ENCODE measurements at places on chromosomes 11 and 22.

GRCh38 chr22:24516301-24516737 lies 21.2 kb downstream of the UPB1 start:
- DNase-seq, result no peak

GRCh38 chr11:46444305-46444704 lies 52.7 kb upstream of the CHRM4 start:
- no peak for DNase-seq

GRCh38 chr11:67255864-67256263 lies 10.4 kb upstream of the GRK2 start:
- no peak for DNase-seq

- peak; percentile 66 for DNase-seq
Measured at GRCh38 chr11:72781313-72782080, 12.3 kb downstream of the STARD10 start.

- DNase-seq, result no peak
Measured at GRCh38 chr11:7537265-7537664, 23.5 kb downstream of the PPFIBP2 start.

GRCh38 chr22:31326877-31327276 lies 19.3 kb downstream of the PATZ1 start:
- DNase-seq, result no peak

- no peak for DNase-seq
Measured at GRCh38 chr11:64559351-64560138, 31.5 kb upstream of the SLC22A12 start.

DNA sequence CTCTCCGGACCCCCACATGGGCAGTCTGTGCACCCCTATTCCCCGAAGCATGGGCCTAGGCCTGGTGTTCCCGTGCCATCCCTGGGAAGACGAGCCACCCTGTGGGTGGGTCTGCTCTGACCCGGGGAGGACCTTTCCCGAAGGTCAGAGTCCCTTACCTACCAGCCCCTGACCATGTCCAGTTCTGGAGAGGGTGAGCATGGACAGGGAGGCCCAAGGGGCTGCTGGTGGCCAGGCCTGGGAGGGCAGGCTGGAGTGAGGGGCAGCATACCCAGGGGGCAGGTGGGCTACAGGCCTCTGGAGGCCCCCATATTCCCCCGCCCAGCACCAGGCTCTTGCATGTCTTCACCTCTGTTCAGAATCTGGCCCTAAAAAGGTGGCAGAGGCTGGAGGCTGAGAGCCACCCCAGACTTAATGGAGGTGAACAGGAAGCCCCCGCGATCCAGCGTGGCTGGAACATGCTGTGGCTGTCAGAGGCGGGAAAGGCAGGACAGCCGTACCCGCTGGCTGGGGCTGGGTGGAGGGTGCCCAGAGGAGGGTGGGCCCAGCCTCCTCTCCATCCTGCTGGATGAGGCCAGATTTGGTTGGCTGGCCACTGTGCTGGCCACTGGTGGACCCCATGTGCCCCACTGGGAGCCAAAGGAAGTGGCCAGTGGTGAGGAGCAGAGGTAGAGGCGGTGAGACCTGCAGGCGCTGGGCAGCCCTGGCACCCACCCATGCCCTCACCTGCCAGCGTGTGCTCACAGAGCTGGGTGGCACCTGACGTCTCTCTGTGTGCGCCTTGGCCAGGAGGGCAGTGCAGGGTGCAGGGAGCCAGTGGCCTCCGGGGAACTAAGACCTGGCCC lies 11.2 kb upstream of the SYT8 start:
- DNase-seq, result no peak

DNA sequence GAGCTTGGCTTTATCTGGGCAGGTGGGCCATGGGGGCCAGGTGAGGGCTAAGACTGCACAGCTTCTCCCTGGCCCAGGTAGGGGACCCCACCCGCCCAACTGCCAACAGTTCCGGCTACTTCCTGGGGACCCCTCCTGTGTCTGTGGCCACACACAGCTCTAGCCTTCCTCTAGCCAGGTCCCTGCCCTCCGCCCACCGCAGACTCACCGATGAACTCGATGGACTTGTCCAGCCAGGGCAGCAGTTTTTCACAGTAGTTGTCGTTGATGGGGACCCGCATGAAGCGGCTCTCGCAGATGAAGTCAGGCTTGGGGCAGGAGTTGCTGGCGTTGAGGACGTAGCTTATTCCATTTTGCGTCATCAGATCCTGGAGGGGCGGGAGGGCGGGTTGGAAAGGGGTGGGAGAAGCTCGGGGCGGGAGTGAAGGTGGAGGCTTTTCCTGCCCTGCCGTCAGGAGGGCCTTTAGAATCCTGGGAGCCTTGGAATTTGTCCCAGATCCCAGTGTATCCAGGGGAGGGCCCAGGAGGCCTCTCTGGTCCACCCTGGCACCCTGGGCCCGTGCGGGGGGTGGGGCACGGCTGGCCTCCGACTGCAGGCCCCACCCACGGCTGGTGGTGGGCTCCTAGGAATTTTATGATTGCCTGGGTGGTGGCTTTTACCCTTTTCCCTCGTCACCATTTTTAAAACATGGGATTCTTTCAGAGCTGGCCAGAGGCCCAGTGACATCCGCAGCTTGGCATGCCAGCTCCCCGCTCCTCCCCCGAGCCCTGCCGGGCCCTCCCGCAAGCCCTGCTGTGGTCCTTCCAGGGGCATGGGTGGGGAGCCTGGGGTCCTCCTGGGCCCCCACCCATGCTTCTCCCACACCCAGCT lies 13.9 kb downstream of the DUSP8 start:
- DNase-seq, result no peak

- no peak for DNase-seq
Measured at GRCh38 chr22:24091551-24092420, 80.7 kb downstream of the CABIN1 start.
